ENCODE measurements at places on chromosomes 2 and 18.

DNA sequence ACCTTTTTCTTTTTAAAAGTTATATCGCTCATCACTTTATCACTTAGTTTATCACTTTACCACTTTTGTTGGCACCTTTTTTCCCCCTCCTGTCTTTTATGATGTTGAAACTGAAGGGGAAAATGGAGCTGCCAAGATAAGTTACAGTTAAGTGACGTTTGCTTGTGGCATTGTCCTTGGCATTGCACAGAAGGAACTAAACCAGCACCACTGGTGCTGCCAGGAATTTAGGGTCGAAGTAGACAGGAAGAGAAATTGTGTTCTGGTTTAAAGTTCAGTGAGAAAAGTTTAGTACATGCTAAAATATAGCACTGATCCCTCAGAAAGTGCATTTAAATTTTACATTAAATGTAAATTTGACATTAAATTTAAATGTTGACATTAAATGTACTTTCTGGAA, 49.9 kb downstream of the MYO1B start:
- DNase-seq: no peak

GRCh38 chr18:77162580-77162979, 30.0 kb upstream of the MBP start:
- DNase-seq: no peak

DNA sequence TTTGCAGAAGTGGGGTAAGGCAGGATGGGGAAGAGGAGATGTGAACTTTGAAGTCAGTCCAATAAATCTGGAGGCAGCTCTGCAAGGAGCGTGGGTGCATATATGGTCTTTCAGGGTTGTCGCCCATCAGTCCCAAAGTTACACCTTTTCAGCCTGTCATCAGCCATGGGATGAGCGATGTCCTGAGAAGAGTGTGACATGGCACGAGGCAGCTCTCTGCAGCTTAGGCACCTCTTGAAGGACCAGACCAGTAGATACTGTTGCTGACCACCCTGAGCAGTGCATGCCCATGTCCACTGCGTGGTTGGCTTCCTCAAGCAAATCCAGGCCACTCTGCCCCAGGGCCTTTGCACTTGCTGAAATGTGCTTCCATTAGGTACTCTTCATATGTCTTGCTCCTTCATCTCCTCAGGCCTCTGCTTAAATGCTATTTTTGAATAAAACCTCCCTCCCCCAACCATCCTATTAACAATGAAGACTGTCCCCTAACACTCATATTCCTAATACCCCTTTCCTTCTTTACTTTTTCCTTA, 171.7 kb downstream of the ACTR3 start:
- no peak for DNase-seq

- no peak for DNase-seq
Observed at GRCh38 chr2:207478572-207478971, 51.2 kb upstream of the CREB1 start.

- no peak for DNase-seq
Observed at GRCh38 chr2:10820562-10820961, 8.0 kb upstream of the PDIA6 start.

DNA sequence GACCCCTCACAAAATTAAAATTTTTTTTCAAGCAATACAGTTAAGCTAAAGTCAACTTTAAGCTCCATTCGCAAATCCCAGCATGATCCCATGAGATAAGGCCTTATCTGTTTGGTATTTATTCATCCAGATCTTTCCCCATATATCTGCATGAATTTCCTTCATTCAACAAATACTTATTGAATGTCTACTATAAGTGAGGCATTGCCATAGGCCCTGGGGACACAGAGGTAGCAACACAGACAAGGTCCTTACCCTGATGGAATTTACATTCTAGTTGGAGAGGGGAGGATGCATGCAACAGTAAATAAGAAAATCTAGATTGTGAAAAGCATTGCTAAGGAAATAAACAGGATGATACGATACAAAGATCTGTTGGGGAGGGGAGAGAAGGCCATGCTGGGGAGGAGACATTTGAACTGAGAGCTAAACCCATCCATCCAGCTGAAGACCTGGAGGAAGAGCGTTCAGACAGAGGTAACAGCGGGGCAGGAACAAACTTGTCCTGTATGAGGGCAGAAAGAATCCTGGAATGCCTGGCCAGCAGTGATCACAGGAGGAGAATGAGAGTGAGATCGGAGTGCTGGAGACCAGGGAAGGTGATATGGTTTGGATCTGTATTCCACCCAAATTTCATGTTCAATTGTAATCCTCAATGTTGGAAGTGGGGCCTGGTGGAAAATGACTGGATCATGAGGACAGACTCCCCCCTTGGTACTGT, 71.6 kb downstream of the SDC1 start:
- no peak for DNase-seq

DNA sequence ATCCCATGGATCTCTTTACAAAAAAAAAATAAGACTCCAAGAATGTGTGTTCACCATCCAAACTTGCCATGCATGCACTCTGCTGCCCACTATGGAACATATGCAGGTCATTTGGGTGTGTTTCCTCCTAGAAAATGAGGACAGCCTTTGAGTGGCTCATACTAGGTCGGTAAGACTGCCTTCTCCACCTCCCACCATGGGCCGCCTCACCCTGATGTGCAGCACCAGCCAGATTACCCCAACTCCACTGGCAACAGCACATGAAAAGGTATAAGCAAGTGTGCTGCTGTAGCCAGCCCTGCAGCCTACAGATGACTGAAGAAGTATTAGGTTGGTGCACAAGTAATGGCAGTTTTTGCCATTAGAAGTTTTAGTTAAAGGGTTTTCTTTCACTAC, 214.2 kb downstream of the ATAD2B start:
- DNase-seq: no peak

DNA sequence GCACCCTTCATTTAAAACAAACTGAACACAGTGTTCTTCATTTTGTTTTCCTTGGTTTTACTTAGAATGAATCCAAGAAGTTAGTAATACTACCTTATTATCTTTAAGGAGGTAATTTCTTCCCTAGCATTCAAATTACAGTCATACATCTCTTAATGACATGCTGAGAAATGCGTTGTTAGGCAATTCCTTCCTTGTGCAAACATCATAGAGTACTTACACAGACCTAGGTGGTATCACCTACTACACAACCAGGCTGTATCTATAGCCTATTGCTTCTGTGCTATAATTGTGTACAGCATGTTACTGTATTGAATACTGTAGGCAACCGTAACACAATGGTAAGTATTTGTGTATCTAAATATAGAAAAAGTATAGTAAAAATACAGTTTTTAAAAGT, 8.4 kb upstream of the CABYR start:
- DNase-seq: no peak

- DNase-seq: no peak
Observed at GRCh38 chr2:153802671-153803070, 69.1 kb upstream of the GALNT13 start.

GRCh38 chr2:102050854-102051391, 59.2 kb downstream of the IL1R2 start:
- DNase-seq: no peak

GRCh38 chr18:76251691-76252090, 243.4 kb downstream of the ZNF516 start:
- DNase-seq: no peak

- DNase-seq: no peak
Observed at GRCh38 chr2:205139822-205140463, 542.4 kb upstream of the NRP2 start.

DNA sequence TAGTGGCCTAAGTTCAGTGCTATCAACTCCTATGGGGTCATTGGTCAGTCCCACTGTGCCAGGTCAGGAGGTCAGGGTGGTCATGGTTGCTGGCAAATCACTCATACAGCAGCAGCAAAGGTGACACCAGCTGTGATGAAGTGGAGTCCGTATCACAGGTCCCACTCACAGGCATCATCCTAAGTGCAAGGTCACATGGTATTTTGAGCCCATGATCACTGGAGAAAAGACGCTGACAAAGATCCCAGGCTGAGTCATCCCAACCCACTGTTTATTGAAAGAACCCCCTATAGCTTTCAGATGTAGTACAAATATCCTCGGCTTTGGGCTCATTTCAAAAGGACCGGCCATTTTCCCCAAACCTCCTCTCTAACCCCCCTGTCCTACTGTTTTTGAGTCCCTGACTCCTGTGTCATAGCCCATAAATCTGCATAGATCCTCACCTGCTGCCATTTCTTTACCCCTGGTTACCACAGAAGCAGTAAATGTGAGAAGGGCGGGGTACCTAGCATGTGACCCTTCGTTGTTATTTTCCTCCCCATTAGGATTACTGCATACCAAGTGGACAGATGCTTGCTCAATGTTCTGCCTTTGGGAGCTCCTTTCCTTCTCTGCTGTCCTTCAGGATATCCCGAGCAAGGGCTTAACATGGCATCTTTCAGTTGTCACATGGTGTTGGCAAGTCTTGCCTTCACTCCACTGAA, 107.7 kb downstream of the COL6A3 start:
- DNase-seq: no peak

All from CD4-positive, alpha-beta T cell treated with Interleukin-21 for 1 hour (primary cell).